ENCODE measurements at places on chromosomes 13 and 19.

GRCh38 chr13:76692346-76692745 lies 193.9 kb downstream of the KCTD12 start:
- DNase-seq = no peak

DNA sequence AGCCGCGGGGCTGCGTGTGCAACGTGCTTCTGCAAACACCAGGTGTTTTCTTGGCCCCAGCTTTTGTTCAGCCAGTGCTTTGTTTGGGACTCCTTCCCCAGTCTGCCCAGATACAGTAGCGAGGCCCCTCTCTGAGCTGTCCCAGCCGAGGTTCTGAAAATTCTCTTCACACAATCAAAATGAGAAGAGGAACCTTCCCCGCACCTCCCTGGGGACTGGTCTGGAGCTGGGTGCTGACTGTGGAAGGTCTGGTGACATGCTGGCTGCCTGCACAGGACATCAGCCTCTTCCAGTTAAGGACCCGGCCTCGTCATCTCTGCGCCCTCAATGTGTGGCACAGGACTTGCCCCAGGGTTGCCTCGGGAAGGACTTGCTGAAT lies 4.2 kb downstream of the ATP4A start:
- DNase-seq = no peak

DNA sequence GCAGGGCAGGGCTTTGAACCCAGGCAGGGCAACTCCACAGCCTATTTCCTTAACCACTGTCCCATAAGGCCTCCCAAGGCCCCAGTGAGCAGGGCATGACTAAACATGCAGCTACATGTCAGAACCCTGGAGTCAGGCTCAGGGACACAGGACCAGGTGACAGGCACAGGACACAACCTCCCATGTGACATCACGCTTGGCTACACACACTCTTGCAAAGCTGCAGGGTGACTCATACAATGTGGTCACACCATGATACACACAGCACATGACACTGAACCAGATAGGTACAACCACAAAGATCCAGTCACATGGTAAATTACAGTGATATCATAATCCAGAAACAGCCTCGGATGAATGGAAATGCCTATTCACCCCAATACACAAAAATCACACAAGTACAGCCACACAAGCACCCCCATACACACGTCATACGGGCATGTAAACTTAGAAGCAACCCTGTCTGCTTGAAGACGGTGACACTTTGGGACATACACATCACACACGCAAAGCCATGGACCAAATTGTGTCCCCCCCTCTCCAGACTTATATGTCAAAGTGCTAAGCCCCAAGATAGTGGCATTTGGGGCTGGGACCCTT lies 14.5 kb downstream of the KLK4 start:
- no peak for DNase-seq

- DNase-seq = peak; percentile 53
These were observed 895 bp downstream of the B3GNT8 start for GRCh38 chr19:41426116-41426841.

DNA sequence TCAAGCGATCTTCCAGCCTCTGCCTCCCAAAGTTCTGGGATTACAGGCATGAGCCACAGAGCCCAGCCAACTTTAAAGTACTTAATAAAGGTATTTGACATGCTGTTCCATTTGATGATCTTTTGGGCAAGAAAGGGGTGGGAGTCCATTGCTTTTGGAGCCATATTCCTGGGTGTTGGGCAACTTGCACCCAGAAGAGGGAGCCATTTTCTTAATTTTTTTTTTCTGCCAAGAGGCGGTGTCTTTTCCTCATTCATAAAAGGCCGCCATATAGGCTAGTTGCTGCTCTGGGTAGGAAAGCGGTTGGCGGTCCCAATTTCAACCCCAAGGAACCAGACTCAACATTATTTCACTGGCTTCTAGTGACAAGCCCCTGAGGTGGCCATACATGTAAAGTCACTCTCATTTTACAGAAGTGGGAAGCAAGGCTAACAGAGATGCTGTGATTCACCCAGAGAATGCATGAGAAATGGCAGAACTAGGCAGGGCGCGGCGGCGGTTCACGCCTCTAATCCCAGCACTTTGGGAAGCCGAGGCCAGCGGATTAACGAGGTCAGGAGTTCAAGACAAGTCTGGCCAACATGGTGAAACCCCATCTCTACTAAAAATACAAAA lies 139.6 kb downstream of the CACNA1A start:
- no peak for DNase-seq

GRCh38 chr19:5038631-5039271 lies 69.8 kb downstream of the KDM4B start:
- DNase-seq = no peak

GRCh38 chr19:19421299-19421696 lies 15.8 kb downstream of the GATAD2A start:
- DNase-seq = no peak

GRCh38 chr13:73355134-73355533 lies 296.3 kb downstream of the KLF5 start:
- DNase-seq = no peak

- DNase-seq = no peak
These were observed 14.5 kb downstream of the NKPD1 start for GRCh38 chr19:45146251-45146650.

GRCh38 chr13:36030670-36031331 lies 100.4 kb downstream of the DCLK1 start:
- DNase-seq = no peak

GRCh38 chr13:81987159-81987558 lies 1646.2 kb upstream of the SPRY2 start:
- no peak for DNase-seq
